ENCODE measurements at places on chromosomes 12 and 14.

- no peak for DNase-seq
Observed at GRCh38 chr12:132528564-132529106, 38.7 kb downstream of the FBRSL1 start.

DNA sequence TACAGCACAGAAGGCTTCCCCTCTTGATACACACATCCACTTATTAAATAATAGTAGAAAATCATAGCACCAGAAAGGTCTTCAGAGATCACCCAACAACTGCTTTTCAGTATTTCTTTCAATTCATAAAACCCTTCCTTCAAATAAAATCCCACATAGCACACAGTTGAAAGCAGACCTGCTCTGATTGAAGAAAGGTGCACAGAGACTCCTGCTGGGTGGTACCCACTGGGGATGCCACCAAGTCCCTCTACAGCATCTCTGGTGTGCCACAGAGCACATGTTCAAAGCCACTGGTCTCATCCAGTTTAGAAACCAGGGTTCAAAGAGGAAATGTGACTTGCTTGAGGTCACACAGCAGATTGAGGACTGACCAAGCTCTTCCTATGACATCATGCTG is 427.5 kb downstream of the BCL11B start:
- DNase-seq: no peak

DNA sequence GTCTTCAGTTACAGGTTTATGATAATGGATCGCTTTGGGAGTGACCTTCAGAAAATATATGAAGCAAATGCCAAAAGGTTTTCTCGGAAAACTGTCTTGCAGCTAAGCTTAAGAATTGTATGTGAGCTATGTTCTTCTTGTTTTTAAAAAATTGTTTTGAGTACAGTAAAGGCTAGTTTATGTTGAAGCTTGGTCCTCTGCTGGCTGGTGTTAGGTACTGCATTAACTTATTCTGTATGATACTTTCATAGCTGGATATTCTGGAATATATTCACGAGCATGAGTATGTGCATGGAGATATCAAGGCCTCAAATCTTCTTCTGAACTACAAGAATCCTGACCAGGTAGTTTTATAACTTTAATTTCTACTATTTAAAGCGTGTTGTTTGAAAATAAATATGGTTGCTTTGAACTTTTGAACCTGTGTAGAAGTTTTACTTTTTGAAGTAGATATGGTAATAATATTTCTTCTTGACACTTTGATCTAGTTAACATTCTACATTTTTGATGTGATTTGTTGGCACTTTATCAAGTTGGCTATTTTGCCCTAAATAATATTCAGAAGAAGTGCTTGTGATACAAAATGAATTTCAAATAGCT is 55.7 kb downstream of the VRK1 start:
- DNase-seq: no peak

GRCh38 chr12:113684908-113685782 is 213.5 kb upstream of the LHX5 start:
- no peak for DNase-seq

DNA sequence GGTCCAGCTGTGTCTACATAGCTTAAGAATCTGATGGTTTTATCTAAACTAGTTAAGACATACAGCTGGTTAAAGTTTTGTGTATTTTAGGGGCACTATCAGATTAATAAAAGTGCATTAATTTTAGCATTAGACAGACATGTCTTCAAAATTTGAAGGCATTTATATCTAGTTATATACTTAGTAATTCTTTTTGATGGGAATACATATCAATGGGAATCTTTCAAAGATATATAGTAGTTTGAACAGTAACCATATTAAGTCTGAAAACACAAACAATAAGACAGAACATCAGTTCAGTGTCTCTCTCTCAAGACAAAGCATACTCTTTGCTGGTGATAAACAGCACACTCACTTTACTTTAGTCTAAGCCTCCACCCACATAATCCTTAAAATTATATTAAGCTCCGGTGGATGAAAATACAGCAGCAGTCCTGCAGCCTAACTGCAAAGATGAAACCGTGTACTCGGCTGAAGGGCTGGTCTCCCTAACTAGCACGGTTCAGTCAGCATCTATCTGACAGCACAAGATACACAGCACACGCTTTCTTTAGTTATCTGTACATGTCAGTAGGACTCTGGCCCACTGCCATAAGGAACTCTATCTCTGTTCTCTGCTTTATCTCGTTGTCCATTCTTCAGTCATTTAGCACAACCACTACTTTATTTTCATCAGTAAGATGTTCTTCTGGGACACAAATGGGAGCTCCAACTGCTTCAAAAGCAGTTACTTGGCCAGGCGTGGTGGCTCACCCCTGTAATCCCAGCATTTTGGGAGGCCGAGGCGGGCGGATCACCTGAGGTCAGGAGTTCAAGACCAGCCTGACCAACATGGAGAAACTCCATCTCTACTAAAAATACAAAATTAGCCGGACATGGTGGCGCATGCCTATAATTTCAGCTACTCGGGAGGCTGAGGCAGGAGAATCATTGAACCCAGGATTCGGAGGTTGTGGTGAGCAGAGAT is 80.5 kb downstream of the MED13L start:
- DNase-seq: no peak

Data from upper lobe of right lung (tissue), 1 donor.